Renal cortical epithelial cell (primary cell): ENCODE measurements at places on chromosomes 11 and 22.

GRCh38 chr11:64542172-64543125, 48.6 kb upstream of the SLC22A12 start:
- DNase-seq, result no peak

DNA sequence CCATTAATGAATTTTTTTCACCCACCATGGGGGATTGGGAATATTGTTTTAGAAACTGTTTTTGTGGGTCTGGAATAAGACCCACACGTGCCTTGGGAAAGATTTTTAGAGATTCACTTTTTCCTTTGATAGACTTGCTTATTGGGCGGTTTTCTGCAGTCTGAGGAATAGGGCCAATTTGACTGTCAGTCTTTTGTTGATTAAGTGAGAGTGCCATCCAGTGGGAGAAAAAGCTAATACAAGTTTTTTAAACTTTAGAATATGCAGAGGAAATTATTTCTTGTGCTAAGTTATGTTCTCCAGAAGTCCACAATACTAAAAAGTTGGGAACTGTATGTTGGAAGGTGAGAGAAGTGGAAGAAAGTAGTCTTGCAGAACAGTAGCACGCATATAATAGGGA, 56.1 kb downstream of the PRMT3 start:
- DNase-seq, result peak; percentile 38

- no peak for DNase-seq
These were observed 53.9 kb downstream of the KCNQ1 start for GRCh38 chr11:2498750-2499149.

DNA sequence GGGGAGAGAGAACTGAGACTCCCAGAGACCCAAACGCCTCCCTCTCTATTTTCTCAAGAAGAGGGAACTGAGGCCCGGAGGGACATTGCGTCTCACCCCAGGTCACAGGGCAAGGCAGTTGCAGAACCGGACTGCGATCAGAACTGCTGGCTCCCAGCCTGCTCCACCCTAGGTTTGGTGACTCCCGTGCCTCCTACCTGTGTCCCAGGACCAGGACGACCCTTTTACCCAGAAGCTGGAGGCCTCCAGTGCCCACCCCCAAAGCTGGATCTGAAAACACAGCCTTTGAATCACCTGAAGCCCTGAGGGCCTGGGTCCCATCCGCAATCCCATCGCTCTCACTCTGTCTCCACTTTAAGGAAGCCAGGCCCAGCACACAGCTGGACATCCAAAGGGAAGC, 1.4 kb downstream of the GSTT4 start:
- DNase-seq, result no peak

DNA sequence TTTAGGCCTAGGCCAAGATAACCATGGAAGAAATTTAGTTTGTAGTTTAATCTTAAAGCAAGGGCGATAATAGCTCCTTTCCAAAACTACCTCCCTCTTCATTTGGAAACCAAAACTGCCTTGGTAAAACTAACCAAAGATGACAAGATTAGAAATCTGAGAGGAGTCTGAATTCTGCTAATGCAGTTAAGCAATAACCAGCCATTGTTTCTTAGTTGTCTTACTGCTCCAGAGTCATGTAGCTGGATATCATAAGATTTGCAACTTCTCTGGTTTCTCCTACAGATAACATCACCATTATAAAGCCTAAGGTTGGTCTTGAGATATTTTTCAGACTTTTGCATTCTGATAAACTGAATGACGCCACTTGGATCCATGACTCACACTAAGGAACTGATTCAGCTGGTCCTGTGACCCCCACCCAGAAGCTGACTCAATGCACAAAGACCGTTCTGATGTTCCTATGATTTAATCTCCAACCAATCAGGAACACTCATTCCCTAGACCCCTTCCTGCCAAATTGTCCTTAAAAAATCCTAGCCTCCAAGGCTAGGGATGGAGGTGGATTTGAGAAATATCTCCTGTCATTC, 200.8 kb downstream of the LUZP2 start:
- peak; percentile 60 for DNase-seq

DNA sequence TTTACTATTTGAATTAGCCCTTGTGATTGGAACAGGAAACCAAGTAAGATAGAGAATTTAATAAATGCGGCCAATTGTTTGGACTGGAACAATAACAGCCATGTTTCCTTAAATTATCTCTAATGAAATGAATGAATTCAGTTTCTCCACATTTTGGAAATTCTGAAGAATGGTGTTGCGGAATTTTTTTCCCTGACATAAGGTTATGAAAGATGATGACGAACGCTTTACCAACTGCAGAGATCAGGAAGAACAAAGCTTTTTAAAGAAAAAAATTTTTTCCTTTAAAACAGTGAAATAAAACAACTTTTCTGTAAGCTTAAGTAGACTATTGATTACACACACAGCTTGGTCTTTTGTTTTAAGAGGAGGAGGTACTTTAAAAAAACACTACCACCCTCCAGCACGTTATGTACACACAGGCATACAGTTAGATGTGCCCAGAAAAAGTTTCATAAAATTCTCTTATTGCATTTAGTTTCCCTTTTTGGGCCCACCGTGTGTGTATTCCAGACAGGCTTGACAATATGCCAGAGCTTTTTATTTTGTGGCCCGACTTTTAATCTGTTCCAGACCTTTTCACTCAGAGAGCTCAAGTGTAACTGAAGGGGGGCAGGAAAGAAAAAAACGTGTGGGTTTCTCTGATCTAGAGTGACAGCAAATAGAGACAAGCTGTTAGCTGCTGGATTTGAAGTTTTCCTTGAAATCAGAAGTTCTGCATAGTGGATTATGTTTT, 77.3 kb downstream of the YAP1 start:
- DNase-seq, result no peak

DNA sequence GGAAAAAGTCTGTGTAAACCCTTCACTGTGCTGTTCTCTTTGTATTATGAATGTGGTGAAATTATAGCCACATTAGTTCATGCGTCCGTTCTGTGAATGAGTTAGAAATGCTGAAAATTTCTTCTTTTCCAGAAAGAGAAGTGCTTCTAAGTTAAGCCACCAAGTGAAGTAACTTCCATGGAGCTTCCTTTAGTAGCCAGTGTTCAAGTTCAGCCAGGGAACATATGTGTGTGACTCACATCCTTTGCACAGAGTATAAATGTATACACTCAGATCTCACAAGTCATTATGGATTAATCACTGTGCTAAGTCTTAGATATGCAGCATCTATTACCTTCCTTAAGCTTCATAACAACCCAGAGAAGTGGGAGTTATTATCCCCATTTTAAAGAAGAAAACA, 3.1 kb upstream of the MMP8 start:
- peak; percentile 4 for DNase-seq

DNA sequence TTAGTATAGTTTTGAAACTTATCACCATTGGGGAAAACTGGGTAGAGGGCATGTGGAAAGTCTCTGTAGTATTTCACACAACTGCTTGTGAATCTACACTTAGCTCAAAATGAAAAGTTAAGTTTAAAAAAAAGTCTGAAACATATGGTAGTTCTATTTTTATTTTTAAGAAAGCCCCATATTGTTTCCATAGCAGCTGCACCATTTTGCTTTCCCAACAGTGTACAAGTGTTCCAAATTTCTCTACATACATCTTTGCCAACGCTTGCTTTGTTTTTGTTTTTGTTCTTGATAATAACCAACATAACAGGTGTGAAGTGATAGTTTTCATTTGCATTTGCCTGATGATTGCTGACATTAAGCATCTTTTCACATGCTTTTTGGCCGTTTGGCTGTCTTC, 445.2 kb downstream of the FAM181B start:
- DNase-seq, result no peak

DNA sequence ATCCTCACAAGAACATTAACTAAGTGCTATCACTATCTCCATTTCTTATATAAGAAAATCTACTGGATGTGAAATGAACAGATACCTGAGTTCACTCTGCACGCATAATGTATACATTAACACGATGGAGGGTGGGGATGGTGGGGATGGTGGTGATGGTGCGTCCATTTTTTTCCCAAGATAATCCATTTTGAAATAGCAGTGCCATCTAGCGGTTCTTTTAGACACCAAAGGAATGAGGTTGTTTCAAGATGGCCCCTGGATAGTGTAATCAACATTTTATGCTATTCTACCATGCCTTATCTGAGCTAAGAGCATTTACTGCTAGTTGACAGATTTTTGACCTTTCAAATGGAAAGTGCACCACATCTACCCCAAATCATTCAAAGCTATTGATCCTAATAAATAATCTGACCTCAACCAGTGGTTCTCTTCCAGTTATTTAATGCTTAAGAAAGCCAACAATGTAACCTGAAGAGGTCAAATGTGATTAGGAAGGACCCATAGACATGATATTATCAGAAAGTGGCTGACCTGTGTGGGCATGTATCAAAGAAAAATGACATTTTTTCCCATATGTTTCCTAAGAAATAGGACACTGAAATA, 714.7 kb upstream of the TENM4 start:
- peak; percentile 13 for DNase-seq

DNA sequence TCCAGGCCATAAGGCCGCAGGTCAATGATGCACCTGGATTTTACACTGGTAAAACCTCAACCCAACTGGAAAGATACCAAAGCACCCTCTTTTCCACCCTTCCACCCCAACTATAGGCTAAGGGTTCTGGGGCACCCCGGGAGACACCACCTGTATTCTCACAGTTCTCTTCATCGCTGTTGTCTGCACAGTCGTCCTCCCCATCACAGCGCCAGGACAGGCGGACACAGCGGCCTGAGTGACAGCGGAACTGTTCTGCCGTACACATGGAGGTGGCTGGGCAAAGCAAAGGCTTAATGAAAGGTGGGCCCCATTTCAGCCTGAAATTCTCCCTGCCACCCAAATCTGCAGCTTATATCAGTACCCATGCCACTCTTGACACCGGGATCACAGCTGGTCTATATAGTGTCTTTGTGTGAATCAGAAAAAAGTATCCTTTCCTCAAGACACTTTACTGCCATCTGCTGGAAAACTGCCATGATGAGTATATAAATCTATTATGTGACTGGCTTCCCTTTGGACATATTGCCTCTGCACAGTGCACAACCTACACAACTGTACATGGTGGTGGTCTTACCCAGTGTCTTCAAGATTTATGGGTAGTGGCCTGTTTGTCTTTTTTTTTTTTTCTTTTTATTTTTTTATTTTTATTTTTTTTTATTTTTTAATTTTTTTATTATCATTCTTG, 21.5 kb downstream of the LRP4 start:
- DNase-seq, result peak; percentile 47

DNA sequence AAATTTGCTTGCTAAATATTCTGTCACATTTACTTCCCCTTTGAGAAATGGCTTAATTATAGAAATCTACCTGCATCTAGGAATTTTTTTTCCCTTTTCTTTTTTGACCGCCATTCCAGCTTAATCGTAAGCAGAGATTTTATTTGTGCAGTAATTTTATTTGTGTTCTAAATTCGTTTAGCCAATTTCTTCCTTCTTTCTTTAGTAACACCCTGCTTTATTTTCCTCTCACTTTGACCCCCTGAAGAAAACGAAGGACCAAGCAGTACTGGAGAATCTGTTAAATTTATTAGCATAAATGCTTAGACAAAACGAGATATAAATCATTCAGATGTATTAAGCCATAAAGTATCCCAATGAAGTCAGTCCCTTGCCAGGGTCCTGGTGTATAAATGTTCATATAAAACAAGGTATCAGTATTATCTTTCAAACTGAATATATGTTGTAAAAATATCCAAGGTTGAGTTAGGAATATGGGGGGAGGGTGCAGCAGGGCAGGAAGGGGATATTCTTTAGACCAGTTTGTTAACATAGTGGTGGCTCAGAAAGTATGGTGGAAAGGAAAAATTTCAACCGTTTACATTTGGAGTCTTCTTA, 5.1 kb upstream of the WT1 start:
- no peak for DNase-seq

GRCh38 chr11:25200925-25201324, 704.1 kb downstream of the LUZP2 start:
- DNase-seq, result no peak

- DNase-seq, result no peak
These were observed 785.6 kb downstream of the BRD1 start for GRCh38 chr22:49042066-49042465.

- DNase-seq, result peak; percentile 59
These were observed 912.8 kb downstream of the DLG2 start for GRCh38 chr11:84714316-84714780.

DNA sequence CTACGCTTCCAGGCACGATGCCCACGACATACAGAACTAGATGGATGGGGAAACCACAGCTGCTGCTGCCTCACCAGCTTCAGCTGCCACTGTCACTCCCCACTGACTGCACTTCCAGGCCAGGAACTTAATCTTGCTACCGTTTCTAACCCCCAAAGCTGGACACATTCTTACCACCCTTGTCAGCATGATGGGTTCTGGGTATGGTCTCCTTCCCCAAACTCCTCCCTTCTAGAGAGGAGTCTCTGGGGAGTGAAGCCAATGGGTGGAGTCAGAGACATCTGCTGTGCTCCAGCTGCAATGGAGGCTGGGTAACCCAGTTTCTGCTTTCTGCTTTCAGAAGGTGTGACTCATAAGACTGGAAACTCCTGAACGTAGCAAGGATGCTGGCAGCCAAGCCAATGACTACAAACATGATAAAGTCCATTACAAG, 87.0 kb upstream of the THY1 start:
- peak; percentile 56 for DNase-seq

DNA sequence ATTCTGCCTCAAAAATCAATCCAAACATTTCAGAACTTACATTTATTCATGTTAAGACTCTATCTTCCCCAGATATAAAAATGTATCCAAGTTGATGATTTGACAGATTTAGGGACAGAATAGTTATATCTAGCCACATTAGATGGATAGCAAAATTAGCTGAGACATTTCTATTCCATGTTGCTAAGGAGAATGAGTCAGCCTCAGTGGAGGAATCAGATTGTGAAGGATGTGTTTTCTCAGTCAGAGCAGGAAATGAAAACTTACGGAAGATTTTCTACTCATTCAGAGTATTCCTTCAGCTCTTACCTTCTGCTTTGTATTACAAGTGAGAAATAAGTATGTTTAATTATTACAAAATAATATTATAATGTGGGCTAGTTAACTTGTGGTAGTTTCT, 556.3 kb upstream of the ANO3 start:
- DNase-seq, result no peak

DNA sequence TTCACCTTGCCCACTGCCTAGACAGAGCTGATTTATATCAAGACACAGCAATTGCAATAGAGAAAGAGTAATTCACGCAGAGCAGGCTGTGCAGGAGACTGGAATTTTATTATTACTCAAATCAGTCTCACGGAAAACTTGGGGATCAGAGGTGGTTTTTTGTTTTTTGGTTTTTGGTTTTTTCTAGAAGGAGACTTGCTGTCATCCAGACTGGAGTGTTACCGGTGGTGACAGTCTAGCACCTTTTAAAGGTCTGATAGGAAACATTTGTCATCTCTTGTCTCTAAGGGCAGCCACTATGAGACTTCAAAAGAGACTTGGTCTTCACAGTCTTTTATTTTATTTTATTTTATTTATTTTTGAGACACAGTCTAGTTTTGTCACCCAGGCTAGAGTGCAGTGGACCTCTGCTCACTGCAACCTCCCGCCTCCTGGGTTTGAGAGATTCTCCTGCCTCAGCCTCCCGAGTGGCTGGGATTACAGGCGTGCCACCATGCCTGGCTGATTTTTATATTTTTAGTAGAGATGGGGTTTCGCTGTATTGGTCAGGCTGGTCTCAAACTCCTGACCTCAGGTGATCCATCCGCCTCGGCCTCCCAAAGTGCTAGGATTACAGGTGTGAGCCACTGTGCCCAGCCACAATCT, 19.1 kb downstream of the APOBEC3H start:
- DNase-seq, result no peak

- DNase-seq, result peak; percentile 61
These were observed 2.0 kb downstream of the FBXO3 start for GRCh38 chr11:33772300-33772699.
